MG63 (cell line): ENCODE measurements at places on chromosomes 3 and 15.

GRCh38 chr15:70428211-70428822, 330.6 kb upstream of the TLE3 start:
- no peak for DNase-seq

DNA sequence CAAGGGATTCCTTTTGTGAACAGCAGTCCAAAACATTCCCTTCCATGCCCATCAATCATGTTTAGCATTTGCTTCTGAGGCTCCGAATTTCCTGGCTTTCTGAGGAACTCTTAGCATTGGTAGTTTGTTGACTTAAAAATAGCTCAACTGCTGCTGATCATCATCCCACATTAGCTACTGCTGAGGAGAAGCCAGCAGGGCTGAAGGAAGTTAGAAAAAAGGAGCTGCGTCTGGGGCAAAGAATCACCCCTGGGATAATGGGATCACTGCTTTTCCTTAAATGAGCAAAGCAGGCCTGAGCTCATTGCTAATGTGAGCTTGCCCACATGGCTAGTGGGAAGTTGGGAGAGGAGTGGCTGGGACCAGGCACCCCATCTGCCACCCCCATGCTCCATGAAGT, 39.8 kb downstream of the CYP19A1 start:
- no peak for DNase-seq

DNA sequence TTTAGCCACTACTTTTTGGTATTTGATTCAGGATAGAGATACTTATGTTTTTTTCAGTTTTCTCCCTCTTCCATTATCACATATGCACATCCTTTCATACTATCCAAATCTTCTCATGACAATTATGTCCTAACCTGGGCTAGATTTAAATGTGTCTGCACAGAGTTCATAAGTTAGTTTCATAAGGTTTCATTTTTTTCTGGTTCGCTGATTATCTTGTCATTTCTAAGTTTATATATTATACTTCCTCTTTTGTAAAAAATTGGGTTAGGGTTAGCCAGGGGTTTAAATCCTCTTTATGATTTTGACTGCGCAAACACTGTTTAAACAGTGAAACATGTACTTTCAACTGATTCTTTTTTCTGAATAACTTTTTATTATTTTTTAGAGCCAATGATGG, 148.6 kb downstream of the SST start:
- DNase-seq, result no peak

DNA sequence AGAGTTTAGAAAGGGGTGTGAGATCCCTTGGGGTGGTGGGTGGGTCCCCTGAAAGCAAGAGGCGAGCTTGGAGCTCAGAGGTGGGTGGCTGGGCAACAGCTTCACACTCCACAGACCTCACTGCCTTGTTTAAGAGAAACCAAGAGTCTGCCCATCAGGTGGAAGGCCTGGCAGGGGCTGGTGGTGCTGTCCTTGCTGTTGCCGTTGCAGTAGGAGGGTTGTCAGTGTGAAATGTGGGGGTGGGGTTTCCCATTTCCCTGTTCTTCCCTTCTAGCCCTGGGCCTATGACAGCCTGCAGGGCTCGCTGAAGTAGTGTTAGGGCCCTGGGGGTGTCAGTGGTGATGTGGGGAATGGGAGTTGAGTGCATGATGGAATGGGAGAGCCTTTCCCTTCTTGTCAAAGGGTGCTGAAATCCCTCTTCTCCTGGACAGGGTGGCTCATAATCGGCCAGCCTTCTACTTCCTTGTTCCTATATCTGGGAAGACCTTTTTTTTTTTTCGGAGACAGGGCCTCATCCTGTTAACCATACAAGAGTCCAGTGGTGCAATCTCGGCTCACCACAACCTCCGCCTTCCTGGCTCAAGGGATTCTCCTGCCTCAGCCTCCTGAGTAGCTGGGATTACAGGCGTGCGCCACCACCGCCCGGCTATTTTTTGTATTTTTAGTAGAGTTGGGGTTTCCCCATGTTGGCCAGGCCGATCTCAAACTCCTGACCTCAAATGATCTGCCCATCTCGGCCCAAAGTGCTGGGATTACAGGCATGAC, 4.3 kb downstream of the PLEKHO2 start:
- no peak for DNase-seq

DNA sequence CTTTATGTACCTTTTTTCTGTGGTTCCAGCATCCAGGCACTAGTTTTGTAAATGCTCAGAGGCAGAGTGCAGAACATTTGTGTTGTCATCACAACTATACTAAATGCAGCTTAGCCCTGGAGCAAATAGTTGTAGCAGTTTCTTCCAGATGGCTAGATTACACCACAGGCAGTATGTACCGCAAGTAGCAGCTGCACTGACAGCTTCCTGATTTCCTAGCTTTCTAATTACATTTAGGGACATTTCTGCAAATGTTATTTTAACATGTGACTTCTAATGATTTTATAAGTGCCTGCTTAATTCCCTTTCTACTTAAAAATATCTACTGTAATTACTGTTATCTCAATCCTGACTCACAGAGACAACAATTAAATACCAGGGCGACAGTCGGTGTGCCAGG, 106.5 kb downstream of the NR2E3 start:
- no peak for DNase-seq

DNA sequence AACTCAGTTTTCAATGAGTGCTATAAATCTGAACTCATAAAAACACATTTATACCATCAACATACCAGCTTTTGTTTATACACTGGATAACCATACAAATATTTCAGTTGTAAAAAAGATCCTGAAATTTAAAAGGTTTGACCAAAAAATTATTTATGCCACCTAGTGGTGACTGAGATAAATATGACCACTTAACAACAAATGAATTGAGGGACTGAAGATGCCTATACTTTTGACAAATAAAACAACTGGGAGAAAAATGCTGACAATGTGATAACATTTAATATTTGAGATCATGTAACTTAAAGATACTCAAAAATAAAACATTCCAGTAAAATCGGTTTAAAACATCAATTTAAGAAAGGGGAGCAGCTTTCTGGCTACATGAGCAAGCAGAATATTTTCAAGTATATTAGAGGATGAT, 30.4 kb downstream of the ATG3 start:
- no peak for DNase-seq

DNA sequence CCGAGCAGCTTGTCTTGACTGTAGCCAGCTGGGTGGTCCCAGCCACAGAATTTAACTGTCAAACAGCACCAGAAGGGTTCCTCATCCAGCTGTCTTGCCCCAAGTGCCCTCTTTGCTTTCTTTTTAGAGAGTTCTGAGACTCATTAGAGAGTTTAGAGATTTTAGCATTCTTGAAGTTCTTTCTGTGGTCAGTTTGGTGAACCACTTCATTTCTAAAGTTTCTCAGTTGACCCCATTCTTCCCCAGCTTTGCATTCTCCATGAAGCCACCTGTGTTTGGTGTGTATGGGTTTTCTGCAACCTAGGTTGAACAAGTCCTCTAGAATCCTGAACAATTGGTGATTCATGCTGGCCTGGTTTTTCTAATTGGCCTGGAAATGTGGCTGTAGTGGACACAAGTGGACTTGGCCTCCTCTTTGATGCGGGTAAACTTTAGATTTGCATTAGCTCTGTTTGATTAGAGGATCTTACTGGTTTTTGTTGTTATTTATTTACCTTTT, 33.7 kb downstream of the FLNB start:
- DNase-seq, result no peak

DNA sequence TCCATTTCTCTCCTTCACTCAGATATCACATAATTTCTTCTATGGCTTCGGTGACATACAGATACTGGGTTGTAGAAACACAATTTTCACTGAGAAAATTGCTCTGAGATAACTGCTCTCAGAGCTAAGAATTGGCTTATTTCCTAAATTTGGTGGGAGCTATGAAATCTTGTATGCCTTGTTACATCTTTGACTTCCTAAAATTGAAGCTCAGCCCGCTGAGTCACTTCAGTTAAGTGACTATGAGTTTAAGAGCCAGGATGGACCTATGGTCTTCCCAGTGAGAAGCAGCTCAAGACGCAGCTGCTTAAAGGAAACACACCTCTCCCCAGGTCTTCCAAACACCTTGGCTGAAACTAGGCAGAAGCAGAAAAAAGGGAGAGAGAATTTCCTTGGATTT, 56.4 kb downstream of the EFHB start:
- no peak for DNase-seq

GRCh38 chr3:129793319-129793718, 100.2 kb downstream of the TMCC1 start:
- no peak for DNase-seq

GRCh38 chr15:96222981-96223380, 107.5 kb upstream of the NR2F2 start:
- DNase-seq, result no peak

GRCh38 chr3:39332525-39332924, 3.0 kb downstream of the CCR8 start:
- no peak for DNase-seq

GRCh38 chr15:58521293-58521991, 89.7 kb downstream of the LIPC start:
- peak; percentile 80 for DNase-seq

DNA sequence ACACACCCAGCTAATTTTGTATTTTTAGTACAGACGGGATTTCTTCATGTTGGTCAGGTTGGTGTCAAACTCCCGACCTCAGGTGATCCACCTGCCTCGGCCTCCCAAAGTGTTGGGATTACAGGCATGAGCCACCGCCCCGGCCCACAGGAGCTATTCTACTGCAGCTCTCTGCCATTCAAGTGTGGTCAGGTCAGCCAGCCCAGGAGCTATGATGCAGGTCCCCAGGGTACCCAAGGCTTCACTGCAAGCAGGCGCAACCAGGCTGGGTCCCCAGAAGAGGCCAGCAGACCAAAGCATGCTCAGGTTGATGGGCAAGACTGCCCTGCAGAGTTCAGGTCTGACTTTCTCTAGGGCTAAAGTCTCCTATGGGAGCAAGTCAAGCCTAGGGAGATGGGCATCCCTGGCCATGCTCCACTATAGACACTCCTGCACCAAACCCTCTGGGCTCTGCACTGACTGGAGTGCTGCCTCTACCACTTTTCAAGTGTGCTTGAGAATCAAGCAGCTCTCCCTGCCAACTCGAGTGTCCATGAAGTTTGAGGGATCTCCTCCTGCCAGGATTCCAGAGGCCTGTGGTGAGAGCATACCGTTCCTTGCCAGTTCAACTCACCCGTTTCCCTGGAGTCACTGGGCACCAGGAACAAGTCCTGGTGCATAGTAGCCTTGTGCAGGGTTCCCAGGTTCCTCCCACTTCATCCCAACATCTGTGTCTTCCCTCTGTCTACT, 30.9 kb downstream of the MYO9A start:
- no peak for DNase-seq

DNA sequence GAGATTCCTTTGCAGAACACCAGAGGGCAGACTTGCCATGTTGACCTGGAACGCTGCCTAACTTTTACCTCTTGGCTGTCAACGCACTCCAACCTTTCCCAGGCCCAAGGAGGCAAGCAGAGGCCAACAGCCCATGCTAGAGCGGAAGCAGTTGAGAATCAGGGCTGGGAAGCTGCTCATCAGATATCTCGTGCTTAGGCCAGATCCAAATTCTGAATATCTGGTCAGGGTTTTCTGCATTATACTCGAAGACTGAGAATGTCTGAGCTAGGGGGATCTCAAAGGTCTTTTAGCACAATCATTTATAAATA, 2.5 kb downstream of the XIRP1 start:
- DNase-seq, result peak; percentile 17

- peak; percentile 93 for DNase-seq
These were observed 82.4 kb downstream of the WWTR1 start for GRCh38 chr3:149575213-149575960.

GRCh38 chr3:113535898-113536297, 3.5 kb downstream of the SIDT1 start:
- DNase-seq, result no peak

DNA sequence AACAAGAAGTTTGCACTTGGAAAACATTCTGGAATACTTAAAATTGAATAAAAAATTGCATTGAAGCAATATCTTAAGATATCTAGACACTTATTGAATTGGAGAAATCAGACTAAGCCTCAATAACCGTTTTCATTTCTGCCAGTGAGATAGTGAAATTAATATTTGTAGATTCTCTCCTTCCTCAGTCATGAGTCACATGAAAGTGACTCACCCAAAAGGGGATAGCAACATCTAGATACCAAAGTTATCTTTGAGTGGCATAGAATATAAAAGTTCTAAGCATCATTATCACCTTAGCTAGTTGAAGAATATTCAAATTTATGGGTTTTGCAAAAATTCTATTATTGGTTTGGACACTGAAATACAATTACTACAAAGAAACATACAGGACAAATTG, 614.8 kb upstream of the ZNF717 start:
- DNase-seq, result no peak

DNA sequence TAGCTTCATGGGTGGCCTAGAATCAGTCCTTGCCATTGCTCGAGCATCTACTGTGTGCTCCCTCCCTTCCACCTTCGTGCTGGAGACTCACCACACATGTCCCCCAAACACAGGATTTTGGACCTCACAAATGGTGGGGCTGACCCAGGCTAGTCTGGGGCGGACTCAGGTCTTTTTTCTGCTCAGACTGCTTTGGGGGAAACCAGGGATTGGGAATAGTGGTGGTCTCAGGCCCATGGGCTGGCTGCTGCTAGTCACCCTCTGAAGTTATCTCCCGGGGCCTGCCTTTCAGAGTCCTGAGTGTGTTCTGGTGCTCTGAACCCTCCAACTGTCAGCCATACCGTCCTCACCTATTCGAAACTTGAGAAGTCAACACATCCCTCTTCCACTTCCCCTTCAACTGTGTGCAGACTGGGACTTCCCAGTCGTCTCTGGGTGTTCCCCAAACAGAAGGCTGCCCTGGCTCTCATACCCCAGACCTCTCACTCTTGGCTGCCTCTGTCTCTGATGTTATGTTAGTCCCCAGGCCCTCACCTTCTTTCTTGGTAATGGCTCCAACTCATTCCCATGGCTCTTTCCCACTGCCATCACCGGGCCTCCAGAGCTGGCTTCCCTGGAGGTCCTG, 46.0 kb downstream of the PPCDC start:
- no peak for DNase-seq

GRCh38 chr3:61813636-61814035, 252.3 kb downstream of the PTPRG start:
- no peak for DNase-seq

GRCh38 chr15:79769933-79770759, 126.7 kb downstream of the MTHFS start:
- DNase-seq, result no peak

DNA sequence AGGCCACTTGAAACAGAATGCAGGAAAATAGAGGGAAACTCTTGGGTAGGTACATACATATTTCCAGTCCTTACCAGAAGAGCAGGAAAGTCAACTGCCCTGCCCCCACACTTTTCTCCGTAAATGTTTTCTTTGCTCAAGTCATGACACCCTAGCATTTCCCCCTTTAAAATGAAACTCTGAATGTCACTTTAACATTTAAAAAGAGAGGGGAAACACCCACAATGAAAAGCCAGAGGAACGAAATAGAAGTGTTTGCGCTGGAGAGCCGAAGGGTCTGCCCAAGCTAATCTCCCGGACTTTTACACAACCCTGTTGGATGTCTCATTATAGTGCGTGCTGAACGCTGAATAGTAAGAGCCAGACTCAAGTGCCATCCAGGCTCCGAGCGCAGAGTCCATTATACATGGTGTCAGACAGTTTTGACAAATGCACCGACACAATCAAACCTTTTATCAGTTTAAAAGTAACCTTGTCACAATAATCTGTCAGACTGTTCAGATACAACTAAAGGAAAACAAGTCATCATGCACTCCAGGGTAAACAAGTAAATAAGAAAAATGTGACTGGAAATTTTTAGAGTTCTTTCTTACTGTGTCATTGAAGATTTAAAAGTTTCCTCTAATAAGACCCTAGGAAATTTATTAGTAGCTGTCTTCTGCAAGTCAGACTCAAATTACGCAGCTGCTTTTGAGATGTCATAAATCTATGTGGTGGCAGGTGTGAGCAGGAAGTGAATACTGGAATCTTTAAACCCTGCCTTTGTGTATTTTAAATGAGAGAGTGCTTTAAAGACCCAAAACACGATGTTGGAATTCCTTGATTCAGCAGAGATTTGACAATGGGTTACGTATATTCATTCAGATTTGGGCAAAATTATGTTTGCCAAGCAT, 159.8 kb downstream of the RBMS3 start:
- DNase-seq, result no peak
